Esophagus mucosa (tissue), 1 donor: ENCODE measurements at places on chromosomes 11 and 22. TPM values are rescaled to one million over a fixed set of nuclear protein-coding genes. Genes with fewer than 3 reads are reported as not detected.

DNA sequence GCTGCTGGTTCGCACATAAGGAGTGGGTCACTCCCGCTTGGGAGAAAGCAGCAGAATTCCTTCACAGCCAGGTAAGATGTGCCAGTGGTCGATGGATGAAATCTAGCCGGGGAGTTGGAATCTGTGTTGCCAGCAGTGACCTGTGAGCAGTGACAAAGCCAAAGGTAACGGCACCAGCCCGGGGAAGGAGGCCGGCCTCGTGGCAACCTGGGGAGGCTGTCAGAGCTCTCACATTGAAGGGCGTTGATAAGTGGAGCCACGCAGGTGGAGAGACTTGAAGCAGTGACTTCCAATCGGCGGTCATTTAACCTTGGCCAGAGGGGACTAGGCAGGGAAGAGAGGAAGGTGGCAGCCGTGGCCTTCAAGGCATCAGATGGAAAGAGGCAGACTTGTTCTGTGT, 58.8 kb downstream of the ARHGAP8 start:
- no peak for ATAC-seq

DNA sequence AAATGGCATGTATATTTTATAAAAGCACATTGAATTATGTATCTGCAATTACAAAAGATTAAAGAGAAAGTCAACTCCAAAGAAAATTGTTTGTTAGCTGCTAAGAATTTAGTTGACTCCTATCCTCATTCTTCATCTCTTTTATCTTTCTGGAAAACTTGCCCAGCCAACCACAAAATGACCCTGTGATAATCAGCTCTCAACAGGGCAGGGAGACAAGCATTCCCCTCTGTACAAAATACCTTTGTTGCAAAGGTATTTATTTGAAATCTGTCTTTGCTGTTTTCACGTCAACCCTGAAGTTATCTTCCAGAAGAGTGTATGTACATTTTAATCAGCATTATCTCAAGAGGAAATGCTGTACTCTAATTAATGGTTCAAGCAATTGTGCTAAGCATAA, 191.1 kb upstream of the DDI1 start:
- no peak for ATAC-seq

GRCh38 chr11:100991541-100991940, 138.1 kb downstream of the PGR start:
- ATAC-seq = no peak

- peak; percentile 17 for ATAC-seq
These were observed at the start of gene SH3BP1 for GRCh38 chr22:37639070-37639760. SH3BP1 (plus strand) TSS chr22:37639669; CDS start chr22:37639788, 119 bp downstream.

- ATAC-seq = no peak
These were observed 2.9 kb downstream of the FAM118B start for GRCh38 chr11:126214441-126214840.

DNA sequence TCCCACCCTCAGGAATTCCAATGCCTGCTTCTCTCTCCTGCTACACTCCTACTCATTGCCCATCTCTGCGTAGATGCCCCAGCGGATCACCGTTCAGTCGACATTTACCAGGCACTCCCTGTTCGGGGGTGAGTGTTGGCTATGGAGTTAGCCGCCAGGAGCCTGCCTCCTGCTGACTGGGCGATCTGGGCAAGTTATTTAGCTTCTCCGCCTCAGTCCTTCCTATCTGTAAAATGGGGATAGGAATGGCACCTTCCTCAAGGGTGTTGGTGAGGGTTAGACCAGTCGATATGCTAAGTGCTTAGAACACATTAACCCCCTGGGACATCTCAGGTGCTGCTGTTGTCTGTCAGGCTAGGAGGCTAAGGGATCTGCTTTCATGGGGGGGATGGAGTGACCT, 30.9 kb downstream of the FADD start:
- no peak for ATAC-seq

FIBIN gene
- total RNA-seq = 1.2 TPM

ACR gene
- total RNA-seq = 0.40 TPM

CALCA gene
- total RNA-seq = not detected
